ENCODE measurements at places on chromosomes 5 and 9.
A peak's percentile ranks its signal among the peaks of the same experiment; 100 is the strongest.

- DNase-seq = peak; percentile 76
These were observed 174.0 kb downstream of the GDNF start for GRCh38 chr5:37665889-37666288.

- DNase-seq = no peak
These were observed 224.8 kb upstream of the TBC1D2 start for GRCh38 chr9:98479967-98480847.

GRCh38 chr9:33043671-33044070 is 18.6 kb downstream of the DNAJA1 start:
- no peak for DNase-seq

DNA sequence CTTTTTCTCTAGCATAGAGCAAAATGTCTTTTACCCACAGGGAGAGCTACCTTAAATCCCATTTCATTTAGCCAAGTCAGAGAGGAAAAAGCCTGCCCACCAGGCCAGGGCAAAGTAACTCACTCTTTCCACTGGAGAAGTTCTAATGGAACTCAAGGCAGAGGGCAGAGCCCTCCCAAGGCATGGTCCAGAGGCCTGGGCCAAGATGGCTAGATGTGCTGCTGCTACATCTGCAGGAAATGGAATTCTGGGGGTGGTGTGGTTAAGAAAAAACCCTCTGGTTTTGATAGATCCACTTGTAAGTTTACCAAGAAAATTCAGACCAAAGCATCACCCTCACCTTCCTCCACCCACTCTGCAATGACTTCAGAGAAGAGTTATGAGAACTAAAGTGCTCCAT is 37.3 kb downstream of the CSF2 start:
- DNase-seq = no peak

DNA sequence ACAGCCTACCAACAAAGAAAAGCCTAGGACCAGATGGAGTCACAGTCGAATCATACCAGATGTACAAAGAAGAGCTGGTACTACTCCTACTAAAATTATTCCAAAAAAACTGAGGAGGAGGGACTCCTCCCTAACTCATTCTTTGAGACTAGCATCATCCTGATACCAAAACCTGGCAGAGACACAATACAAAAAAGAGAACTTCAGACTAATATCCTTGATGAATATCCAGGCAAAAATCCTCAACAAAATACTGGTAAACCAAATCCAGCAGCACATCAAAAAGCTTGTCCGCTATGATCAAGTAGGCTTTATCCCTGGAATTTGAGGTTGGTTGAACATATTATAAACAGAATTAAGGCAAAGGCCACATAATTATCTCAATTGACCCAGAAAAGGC is 900.4 kb upstream of the ARRDC3 start:
- DNase-seq = no peak

- no peak for DNase-seq
These were observed 23.1 kb upstream of the FRRS1L start for GRCh38 chr9:109190151-109190550.

DNA sequence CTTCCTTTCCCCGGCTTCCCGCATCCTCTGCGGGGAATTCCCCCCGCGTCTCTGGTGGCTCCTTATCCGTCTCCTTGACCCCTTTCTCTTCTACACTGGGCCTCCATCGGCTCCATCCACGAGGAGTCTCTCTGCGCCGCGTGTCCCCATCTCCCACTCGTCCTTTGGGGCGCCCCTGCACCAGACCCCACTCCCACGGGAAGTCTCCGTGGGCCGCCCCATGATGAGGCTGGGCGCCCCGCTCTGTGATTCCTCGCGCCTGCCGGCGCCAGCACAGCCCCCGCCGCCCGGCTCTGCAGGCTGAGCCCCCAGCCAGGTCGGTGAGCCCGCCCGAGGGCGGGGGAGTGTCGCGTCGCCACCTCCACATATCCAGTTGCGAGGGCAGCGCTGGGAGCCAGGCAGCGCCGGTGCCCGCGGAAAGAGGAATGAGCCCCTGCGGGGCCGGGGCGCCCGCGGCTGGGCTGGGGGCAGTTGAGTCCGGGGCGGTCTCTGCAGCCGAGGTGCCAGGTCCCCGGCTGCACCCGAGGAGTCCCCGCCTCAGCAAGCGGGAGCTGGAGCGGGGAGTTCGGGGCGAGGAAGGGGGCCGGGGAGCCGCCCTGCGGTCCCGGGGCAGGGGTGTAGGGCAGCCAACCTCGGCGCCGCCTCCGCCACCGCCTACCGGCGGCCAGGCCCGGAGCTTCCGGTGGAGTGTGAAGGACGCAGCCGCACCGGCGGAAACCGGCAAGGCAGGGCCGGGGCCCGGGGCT is 2.1 kb upstream of the TRAF1 start:
- DNase-seq = peak; percentile 69

- no peak for DNase-seq
These were observed 29.2 kb upstream of the TIFAB start for GRCh38 chr5:135481387-135481786.

DNA sequence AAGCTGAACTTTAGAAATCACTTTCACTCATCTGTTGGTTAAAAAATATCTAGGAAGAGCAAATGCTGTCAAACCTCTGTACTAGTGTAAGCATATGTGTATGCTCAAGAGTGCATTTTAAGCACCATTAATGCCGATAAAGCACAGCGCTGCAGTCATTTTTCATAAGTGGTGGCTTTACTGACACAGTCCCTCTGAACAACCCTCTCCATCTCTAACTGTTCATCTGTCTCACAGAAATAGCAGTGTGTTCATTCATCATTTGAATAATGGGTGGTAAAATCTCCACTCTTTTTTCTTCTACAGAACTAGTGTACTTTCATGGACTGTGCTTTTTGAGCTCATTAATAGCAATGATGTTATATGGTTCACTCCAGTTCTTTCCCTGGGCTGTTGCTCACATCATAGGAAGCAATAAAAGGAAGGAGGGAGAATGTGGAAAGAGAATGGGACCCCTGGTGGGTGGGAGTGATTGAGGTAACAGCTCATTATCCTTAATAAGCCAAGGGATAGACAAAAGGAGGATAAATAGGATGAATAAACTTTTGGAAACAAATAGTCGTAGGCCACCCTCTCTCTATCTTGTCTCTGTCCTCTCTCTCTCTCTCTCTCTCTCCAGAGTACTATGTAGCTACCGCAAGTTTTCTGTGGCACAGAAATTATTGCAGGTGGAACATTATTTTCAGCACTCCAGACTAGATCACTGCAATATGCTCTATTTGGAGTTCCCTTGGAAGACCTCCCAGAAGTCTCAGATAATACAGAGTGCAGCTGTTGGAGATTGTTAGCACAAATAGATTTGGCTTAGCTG is 117.9 kb upstream of the PRDM9 start:
- DNase-seq = peak; percentile 35

- no peak for DNase-seq
These were observed 56.1 kb upstream of the MAST4 start for GRCh38 chr5:66540078-66540477.

DNA sequence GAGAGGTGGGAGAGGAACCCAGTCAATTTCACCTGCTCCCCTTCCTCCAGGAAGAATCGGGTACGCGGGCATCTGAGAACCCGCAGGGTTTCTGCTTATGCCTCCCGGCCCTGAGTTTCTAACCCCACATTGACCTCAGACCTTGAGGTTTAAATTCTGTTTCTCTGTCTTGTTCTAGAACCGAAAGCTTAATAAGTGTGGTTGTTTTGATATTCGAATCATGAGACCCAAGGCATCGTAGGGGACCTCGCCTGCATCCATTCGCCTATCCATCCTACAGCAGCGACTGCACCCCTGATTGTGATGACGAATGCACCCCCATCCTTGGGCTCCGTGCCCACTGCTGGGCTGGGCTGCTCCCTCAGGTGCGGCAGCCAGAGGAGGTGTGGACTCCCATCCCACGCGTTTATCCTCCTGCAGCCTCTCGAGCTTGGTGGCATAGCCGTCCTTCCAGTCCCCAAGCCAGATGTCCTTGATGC is 80.8 kb upstream of the IER5L start:
- DNase-seq = no peak

DNA sequence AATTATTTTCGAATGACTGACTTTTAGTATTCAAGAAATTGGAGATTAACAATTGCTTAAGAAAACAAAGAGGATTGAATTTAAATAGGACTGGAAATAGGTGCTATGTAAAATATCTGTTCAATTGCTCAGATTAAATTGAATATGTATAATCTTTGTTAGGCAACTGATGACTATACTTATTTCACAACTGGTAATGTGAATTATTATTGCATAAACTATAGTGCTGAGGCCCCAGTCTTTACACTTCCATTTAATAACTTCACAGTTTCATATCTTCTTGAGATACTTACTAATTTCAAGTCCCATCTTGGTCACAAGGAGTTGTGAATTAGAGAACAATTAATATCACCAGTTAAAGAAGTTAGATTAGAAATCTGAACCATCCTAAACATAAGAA is 16.7 kb downstream of the CEP78 start:
- DNase-seq = no peak

- no peak for DNase-seq
These were observed 23.8 kb upstream of the SLC46A2 start for GRCh38 chr9:112914524-112914923.

Measured in renal pelvis (tissue), 12 donors.